ENCODE measurements at places on chromosomes 2 and 18. TPM values are rescaled to one million over a fixed set of nuclear protein-coding genes. Genes with fewer than 3 reads are reported as not detected.

DNA sequence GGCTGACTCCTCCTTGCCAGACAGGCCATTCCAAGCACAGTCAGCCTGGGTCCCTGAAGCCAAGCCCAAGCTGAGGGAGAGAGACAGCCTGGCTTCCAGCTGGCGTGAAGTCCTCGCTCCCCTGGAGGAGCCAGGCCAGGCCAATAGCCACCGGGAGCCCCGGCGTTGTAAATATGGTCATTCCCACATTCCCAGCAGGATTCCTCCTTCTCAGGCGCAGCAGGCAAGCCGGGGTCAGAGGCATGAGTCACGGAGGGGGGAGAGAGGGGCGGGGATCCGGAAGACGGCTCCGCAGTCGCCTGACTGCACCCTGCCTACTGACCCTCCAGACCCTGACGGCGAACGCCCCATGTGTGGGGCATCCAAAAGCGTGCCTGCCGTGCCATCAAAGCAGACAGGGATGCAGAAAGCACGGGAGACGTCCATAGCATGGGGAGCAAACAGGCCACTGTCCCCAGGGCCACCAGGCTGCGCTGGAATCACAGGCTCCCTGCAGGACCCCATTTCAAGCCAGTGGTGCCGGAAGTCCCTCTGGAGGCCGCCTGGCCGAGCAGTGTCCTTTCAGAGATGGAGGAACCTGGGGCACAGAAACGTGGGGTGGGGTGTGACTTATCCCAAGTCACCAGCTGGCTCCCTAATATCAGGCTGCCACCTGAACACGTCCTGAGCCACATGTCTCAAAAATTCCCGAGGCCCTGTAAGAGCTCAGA is 48.2 kb downstream of the TWIST2 start:
- peak; percentile 91 for DNase-seq

DNA sequence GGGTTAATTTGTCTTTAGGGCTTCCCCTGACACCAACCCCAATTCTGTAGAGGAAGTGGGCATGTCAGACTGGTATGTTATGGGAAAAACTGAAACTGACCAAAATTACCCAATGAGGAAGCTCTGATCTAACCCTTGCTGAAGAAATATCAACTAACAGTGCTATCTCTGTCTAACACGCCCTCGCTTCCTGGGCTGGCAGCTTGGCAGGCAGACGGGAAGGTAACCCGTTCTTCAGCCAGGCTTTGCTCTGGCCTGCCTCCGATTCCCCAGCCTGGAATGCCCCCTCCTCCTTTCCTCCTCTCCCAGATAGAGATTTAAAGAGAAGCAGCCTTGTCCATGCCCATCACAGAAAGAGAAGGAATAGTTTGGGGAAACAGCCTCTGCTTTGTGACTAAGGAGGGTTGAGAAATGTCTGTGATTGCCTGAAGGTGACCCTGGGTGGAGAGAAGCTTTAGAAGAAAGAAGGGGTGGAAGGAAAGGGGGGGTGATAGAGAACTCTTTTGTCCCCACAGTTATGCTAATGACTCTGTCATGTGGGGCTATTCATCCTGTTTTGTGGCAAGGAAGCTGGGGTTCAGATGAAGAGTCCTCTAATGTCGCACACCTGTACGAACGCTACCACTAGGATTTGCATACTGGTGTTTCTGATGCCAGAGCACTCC is 15.4 kb downstream of the HK2 start:
- peak; percentile 33 for DNase-seq

- peak; percentile 37 for DNase-seq
These were observed 36.0 kb upstream of the YPEL5 start for GRCh38 chr2:30110773-30111172.

TMEM247 gene
- polyA plus RNA-seq, result not detected

ST8SIA3 gene
- polyA plus RNA-seq, result not detected

GRCh38 chr18:56563568-56563967 is 74.8 kb downstream of the TXNL1 start:
- no peak for DNase-seq

GRCh38 chr2:133352719-133353118 is 215.5 kb downstream of the NCKAP5 start:
- DNase-seq, result no peak

- peak; percentile 52 for DNase-seq
These were observed 1242.0 kb upstream of the ACVR2A start for GRCh38 chr2:146602856-146603255.

DNA sequence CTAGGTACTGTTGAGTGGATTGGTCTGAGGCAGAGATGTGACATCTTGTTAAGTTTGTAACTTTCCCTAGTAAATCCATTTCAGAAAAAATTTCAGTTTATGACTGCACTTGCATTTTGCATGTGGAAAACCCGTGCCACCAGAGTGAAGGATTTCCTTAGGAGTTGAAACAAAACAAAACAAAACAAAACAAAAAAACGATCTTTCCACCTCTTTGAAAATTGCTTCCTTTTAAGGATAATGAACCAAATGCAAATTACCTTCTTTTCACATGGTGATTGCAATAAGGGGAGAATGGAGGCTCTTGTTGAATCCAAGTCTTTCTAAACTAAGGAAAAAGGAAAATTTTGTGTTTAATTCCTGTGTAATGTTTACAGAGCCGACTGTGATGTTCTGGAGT is 43.2 kb downstream of the PHLPP1 start:
- no peak for DNase-seq

DNA sequence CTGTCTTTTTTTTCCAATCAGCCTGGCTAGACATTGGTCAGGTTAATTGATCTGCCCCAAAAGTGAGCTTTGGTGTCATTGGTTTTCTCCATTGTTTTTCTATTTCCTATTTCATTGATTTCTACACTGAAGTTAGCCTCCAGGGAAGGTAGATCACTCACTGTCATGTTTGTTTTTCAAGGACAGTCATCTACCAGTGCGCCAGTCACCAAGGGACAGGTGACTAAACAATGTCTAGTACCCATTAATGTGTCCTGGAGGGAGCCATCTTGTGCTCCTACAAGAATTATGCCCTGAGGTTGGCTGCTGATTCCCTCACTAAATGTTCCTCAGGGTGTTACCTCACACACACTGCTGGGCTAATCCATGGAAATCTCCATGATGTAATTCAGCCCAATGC is 17.6 kb upstream of the USP40 start:
- DNase-seq, result no peak

LNPK gene
- 18.7 TPM for polyA plus RNA-seq

DNA sequence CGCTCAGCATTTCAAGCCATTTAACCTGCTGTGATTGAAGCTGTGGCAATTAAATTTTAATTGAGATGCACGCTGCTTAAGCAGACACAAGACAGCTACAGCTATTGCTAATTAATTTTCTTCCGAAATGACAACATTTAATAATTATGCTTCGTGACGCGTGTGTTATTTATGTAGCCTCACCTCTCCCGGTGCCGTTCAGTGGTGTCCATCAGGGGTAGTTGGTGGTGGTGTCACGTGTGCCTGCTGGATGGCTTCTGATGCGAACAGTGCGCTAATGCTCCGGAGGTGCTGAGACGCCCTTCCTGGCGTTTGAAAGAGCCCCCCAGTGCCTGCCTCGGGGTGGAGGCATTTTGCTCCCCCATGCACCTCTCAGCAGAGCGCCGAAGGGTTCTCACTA is 39.5 kb downstream of the GLI2 start:
- no peak for DNase-seq

RTP5 gene
- not detected for polyA plus RNA-seq

DNA sequence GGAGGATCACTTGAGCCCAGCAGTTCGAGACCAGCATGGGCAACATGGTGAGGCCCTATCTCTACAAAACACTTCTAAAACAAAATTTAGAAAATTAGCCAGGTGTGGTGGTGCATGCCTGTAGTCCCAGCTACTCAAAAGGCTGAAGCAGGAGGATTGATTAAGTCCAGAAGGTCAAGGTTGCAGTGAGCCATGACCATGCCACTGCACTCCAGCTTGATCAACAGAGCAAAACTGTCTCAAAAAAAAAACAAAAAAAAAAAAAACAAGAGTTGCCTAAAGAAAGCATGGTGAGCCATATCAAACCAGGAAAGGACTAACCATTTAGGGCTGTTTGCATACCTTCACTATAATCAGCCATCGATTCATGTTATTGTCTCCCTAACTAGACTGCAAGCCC is 4.5 kb downstream of the CLASP1 start:
- DNase-seq, result no peak

Measured in IMR-90 (cell line).